Tibial artery (tissue), 4 donors: ENCODE measurements at places on chromosomes 7 and 10.

DNA sequence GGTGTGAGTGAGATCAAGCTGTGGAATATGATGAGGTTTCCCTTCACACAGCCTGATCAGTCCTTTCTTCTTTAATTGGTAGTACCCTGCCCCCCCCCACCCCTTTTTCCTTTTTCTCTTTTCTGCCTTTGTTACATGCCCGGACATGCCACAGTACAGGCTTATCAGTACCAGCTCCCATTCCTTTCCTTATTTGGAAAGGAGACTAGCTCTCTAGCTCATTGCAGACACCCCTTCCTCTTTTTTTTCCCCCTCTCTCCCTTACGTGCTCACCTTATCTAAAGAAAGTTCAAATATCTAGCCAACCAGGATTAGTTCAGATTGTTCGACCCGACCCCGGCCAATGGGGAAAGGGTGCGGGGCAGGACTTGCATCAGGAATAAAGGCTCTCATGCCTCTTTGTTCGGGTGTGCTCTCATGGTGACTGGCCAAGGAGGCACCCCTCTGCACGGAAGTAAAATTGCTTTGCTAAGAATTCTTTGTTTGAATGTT, 230.4 kb downstream of the ACTR3B start:
- DNase-seq = no peak

DNA sequence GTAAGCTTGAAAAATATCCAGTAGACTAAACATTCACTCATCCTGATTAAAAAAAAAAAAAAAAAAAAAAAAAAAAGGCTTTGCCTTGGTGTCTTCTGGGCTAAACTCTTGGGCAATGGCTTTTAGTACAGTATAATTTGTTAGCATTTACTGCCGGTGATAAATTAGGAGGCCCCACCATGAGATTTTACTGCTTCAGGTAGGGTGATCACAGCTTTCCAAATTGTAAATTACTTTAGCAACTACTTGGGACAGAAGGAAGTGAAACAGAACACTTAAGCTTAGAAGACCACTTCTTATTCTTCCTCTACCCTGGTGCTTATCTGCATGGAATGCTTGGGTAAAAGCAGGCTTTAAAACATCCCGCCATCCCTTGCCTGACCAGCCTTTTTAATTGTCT, 152.1 kb downstream of the HIBADH start:
- DNase-seq = no peak

- DNase-seq = no peak
Observed at GRCh38 chr7:106999023-106999422, 45.5 kb upstream of the PRKAR2B start.

GRCh38 chr10:109770663-109771062, 152.6 kb downstream of the XPNPEP1 start:
- DNase-seq = no peak

- no peak for DNase-seq
Observed at GRCh38 chr7:74572301-74572979, 85.1 kb upstream of the GTF2I start.

DNA sequence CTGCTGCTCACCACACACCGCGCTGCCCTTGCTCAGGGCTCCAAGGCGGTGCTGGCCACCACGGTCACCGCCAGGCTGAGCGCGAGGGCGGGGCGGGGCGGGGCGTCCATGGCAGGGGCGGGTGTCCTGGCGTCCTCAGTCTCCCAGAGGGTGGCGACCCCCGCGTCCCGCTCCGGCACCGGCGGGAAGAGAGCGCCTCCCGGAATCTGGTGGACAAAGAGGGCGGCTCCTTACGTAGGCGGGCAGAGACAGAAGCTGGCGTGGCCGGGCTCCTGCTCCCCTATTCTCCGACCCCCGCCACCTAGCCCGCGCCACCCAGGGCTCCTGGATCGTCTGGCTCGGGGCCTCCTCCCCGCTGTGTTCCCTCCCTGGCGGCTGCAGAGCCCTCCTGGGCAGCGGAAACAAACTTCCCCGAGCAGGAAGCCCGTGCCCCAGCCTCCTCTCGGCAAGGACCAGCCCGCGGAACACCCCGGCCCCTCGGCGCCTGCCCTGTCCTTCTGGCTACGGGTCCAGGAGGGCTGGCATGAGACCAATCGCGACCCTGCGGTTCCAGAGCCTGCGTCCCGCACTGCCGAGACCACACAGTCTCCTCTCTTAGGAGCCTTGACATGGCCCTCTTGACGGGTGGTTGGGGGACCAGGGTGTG, 133.8 kb upstream of the ZNF92 start:
- no peak for DNase-seq

DNA sequence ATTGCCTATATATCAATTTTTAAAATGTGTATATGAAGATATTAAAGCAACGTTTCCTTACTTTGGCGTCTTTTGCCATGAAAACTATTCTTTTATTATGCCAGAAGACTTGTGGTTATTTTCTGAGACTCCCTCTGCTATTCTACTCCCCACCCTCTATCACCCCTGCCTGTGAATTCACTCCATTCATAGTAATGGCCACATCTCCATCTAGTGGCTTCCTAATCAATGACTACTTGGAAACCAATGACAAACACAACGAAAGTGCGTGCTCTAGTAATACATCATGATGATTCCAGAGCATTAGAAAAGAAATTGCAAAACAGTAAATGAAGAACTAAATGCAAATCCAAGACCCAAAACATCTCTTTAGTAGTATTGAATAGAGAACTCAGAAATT, 186.7 kb upstream of the HGF start:
- no peak for DNase-seq

- DNase-seq = no peak
Observed at GRCh38 chr10:69848454-69848853, 46.7 kb downstream of the COL13A1 start.

GRCh38 chr7:128814499-128814898, 15.7 kb upstream of the FLNC start:
- no peak for DNase-seq

DNA sequence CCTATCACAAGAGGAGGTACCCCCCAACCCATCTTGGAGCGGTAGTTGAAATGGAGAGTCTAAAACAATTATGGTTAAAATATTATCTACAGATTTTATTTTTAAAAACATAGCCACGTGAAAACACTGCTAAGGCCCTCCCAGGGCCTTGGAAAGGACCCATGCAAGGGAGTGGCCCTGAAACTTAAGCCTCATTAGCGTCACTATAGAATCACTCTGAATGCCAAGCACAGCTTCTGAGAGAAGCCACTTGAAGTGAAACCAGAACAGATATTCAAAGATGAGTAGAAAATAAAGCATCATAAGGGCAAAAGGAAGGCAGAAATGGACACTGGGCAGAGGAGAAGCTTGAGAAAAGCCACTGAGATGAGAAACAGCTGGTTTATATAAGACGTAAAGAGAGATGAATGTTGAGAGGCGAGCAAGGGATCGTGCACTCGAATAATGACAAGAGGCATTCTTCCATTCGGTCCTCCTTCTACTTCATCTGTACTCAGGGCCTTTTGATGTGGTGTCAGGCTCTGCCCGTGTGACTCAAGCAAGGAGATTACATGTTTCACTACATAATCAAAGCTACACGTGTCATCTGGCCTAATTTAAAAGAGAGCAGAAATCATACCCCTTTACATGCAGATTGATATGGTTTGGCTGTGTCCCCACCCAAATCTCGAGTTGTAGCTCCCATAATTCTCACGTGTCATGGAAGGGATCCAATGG, 33.4 kb upstream of the SLC39A12 start:
- DNase-seq = no peak

DNA sequence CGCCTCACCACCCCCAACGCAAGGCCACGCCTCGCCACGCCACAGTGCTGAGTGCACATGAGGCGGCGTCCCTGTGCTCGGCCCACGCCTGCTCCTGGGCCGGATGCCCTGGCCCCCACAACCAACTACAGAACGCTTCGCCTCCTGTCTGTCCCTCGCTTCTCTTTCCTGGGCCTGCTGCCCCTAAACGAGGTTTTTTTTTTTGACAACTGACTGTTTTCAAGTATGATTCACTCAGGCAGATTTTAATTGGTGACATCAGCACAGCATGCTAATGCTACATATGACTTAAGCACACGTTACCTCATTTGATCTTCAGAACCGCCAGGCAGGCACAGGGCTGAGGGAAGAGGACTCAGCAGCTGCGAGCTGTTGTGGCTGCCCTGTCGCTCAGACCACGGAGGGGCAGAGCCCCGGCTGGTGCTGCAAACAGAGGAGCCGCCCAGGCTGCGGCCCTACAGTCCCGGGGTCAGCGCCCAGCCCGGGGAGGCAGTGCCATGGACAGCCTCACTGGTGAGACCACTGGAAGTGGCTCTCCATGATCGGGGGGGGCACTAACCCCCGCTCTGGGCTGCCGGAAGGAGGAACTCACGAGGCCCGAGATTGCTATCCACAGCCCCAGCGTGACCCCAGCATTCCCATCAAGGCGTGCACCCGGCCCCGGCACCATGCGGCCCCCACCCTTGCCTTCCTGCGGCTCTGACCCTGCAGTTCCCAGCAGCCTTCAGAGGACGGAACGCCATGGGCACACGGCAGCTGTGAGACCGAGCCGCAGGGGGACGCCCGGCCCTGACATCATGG, 212.8 kb downstream of the MAD1L1 start:
- DNase-seq = peak; percentile 77

DNA sequence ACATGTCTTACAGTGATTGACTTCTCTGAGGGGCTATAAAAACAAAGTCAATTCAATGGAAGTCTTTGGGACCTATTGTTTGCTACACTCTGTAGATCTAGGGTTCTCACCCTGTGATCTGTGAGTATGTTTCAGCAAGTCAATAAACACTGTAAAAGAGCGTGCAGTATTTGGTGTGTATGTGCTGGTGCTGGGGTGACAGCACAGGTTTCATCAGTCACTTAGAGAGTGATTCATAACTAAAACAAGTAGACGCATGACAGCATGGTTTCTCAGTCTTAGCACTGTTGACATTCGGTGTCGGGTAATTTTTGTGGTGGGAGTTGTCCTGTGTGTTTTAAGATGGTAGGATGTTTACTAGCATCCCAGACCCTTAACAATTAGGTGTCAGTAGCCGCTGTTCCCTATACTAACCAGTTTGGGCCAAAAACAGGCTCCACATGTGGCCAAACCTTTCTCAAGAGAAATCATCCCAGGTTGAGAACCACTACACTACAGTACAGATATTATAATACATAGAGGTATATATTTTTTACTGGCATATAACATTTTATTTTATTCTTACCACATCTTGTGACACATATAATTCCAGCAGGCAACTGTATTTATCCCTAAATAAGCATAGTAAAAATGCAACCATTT, 411.8 kb downstream of the ARL4A start:
- no peak for DNase-seq

GRCh38 chr10:72689660-72690059, 2.3 kb upstream of the MCU start:
- DNase-seq = no peak

GRCh38 chr7:24734306-24734705, 23.0 kb downstream of the GSDME start:
- no peak for DNase-seq

DNA sequence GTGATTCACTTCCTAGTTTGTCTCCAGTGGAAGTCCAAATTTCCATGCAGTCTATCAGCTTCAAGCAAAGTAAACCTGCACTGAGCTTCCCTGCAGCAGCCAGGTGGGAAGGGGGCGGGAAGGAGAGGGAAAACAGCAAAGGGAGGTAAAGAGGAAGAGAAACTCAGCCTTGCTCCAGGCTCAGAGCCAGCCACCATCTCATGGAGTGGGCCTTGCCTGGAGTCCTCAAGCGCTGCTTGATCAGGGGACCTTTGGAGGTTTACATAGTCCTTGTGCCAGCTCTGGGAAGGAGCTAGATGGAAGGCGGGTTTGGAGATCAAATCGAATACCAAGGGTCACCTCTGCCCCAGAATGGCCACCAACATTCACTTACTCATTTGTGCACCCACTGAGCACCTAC, 7.4 kb downstream of the CRTAC1 start:
- no peak for DNase-seq

DNA sequence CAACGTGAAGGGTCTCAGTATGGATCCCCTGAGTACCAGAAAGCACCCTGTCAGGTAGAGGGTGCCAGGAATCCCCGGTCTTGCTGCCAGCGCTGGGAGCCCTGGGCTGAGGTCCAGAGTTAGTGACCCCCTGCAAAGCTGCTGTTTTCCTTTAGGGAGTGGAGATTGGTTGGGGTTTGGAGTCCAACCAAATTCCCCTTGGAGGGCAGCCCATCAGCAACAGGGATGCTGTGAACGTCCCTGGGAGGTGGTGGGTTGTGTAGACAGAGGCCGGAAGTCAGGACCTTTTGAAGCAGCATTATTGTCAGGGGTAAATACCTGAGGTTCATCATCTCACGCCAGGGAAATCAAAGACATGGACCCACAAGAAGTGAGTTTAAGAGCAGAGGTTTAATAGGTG, 104.2 kb downstream of the COL26A1 start:
- no peak for DNase-seq

DNA sequence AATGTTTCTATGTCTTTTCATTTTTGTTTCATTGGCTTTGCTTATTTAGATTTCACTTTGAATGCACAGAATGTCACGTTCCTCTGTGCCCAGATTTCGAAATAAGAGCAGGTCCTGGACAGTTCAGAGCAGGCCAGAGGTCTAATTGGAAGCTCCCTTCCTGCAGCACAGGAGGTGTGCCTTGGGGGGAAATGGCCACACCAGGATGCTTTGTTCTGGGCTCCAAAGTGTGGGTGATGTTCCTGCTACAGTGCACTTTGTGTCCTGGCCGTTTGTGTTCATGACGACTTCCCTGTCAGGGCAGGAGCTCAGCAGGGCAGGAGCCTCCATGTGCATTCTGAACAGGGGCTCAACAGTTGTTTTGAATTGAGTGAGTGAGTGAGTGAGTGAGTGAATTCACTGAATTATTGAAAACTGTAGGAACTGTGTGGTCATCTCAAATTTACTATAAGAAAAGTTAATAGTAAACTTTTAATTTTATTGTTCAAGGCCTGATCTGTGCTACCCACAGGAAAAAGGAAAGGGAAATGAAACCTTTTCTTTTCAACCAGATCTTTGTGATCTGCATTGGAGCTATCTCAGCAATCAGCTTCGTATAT, 109.5 kb upstream of the GJD4 start:
- DNase-seq = no peak

DNA sequence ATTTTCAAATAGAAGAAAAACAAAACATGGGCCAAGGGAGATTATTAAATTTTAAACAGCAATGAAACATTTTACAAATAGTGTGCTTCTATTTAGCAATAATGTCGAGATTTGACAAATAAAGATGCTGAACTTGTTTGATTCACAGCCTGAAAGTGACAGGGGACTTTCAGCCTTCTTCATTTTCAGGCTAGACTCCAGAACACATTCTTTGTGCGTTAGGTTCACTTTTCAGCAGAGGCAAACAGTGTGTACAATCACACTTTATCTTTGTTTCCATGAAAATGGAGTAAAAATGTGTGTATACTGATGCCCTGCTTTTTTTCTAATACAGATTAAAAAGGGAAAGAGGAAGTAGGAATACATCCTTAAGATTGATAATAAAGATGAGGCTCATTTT, 35.6 kb downstream of the FAM171A1 start:
- no peak for DNase-seq

DNA sequence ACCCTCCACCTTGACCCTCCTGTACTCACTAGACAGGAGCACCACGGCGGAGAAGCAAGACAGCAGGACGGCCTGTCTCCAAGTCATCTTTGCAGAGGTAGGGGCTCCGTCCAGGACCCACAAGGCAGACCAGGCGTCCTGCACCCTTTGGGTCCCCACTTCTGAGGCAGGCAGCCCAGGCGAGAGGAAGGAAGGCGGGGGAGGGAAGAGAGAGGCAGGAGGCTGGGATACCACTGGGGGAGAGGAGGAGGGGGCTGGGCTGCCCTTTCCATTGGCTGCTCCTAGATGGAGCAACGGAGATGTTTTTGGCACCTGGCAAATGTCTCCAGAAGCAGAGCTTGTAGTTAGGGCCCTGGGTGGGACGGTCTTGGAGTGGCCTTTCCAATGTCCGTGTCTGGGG, at the start of gene UCMA:
Gene UCMA, minus strand, starts transcription at position 203 of the 400 bp plus-strand sequence. Its CDS starts 116 bp downstream, at position 87.
- no peak for DNase-seq

- no peak for DNase-seq
Observed at GRCh38 chr7:151367284-151367683, 25.7 kb downstream of the NUB1 start.

- no peak for DNase-seq
Observed at GRCh38 chr10:126170776-126171175, 217.5 kb downstream of the ADAM12 start.
